BJ (cell line): ENCODE measurements at places on chromosomes 11 and 22. TPM values are rescaled to one million over a fixed set of nuclear protein-coding genes. Genes with fewer than 3 reads are reported as not detected.

CHRM1 gene
- polyA plus RNA-seq, result not detected in 2 replicates

XKR3 gene
- not detected in 2 replicates for polyA plus RNA-seq

DNA sequence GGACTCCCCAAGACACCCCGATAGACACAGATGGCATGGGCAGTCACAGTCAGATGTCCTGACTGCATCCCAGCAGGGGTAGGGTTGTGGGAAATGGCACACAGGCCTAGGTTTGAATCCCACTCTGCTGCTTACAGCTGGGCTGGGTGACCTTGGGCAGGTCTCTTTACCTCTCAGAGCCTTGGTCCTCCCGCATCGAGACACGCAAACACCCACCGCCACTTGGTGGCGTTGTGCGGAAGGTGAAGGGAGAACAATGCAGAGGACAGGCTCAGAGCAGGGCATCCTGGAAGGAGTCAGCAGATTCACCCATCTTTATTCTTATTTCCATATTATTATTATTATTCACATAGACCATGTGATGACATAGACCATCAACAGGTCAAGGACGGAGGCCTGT, 140.5 kb downstream of the MIAT start:
- DNase-seq, result no peak

SLC25A45 gene
- polyA plus RNA-seq, result 1.1 and 2.1 TPM in 2 replicates

DNA sequence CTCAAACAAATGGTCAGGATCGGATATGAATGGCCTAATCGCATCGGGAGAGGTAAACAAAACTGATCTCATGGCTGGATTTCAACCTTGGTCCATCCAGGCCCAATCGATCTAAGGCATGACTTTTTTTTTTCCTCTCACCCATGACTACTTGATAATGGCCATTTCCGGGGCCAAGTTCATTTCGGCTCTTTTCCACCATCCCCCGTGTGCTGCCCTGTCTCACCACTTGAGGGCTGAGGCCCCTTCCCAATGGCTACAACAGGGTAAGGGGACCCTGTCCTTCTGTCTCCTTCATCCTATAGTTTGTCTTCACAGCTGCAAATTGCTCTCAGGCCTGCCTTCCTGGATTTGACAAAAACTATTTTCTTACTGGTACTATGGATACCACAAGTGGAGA, 26.7 kb downstream of the GRAP2 start:
- DNase-seq, result no peak

DNA sequence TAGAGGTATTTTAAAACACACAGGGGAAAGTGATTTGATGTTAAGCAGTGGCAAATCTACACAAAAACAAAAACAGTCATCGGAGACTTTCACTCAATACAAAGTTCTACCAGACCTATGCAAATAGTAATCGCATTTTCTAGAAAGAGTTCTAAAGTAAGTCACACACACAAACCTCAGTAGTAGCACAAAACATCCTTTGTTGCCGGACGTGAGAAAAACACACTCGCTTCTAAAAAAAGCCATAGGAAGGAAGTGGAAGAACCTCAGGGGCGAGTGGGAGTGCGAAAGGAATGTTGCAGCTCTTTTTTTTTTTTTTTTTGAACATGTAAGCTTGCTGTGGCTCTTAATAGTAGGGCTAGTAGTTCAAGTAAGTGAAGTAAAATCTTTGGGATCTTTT, 88.9 kb downstream of the MAML2 start:
- no peak for DNase-seq

- no peak for DNase-seq
Measured at GRCh38 chr11:128931668-128932067, 11.0 kb downstream of the TP53AIP1 start.

- DNase-seq, result no peak
Measured at GRCh38 chr22:26837784-26838470, 180.5 kb downstream of the MIAT start.

GRCh38 chr11:64060263-64060860, 24.6 kb downstream of the FLRT1 start:
- DNase-seq, result no peak

DNA sequence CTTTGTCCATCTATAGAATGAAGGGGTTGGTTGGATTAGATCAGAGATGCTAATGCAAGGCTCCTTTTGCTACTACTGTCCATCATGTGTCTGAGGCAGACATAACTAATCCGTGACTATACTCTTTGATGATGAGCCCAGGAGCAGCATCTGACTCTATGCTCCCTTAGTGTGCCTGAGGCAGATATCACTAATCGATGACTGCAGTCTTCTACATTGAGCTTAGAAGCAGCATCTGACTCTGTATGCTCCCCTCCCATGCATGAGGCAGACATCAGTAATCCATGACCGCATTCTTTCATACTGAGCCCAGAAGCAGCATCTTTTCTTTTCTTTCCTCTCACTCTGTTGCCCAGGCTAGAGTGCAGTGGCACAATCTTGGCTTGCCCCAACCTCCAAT, 4.2 kb downstream of the TCN2 start:
- DNase-seq, result no peak

DNA sequence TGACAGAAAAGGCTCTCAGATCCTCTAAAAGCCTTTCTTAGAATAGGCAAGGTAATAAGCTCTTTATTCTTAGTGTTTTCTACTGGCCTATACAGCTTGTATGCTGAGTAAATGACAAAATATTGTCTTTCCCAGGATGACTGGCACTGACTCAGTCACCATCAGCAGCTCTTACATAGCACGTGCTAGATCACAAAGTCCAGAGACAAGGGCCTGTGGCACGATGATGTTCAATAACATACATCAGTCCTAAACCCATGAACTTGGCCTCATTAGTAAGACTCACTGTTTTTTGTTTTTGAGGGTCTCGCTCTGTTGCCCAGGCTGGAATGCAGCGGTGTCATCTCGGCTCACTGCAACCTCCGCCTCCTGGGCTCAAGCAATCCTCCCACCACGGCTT, 42.7 kb downstream of the CELF1 start:
- no peak for DNase-seq

OR4A16 gene
- not detected in 2 replicates for polyA plus RNA-seq

SOX6 gene
- polyA plus RNA-seq, result 1.9 and 2.0 TPM in 2 replicates

- no peak for DNase-seq
Measured at GRCh38 chr11:20156280-20156875, 3.9 kb downstream of the DBX1 start.

GRCh38 chr11:73288873-73289707, 17.0 kb downstream of the P2RY6 start:
- no peak for DNase-seq

DNA sequence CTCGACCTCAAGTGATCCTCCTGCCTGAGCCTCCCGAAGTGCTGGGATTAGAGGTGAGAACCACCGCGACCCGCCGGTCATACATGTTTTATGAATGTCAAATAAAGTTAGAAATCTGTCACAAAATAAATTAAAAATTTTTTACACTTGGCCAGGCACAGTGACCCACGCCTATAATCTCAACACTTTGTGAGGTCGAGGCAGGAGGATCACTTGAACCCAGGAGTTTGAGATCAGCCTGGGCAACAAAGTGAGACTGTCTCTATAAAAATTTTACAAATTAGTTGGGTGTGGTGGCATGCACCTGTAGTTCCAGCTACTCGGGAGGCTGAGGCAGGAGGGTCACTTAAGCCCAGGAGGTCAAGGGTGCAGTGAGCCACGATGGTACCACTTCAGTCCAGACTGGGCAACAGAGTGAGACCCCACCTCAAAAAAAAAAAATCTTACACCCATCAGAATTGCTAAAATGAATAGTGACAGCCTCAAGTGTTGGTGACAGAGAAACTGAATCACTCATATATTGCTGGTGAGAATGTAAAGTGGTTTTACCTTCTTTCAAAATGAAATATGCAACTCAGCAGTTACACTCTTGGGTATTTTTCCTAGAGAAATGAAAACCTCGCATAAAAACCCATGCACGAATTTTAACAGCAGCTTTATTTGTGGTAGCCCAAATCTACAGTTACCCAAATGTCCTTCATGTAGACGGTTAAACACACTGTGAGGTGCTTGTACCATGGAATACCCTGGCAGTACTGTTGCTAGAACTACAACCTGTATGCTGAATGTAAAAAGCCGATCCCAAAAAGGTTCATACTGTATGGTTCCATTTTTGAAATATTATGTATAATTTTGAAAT, 55.4 kb downstream of the MED15 start:
- DNase-seq, result no peak
